COR-L47 (cell line): ENCODE measurements at places on chromosomes 13 and 19.

DNA sequence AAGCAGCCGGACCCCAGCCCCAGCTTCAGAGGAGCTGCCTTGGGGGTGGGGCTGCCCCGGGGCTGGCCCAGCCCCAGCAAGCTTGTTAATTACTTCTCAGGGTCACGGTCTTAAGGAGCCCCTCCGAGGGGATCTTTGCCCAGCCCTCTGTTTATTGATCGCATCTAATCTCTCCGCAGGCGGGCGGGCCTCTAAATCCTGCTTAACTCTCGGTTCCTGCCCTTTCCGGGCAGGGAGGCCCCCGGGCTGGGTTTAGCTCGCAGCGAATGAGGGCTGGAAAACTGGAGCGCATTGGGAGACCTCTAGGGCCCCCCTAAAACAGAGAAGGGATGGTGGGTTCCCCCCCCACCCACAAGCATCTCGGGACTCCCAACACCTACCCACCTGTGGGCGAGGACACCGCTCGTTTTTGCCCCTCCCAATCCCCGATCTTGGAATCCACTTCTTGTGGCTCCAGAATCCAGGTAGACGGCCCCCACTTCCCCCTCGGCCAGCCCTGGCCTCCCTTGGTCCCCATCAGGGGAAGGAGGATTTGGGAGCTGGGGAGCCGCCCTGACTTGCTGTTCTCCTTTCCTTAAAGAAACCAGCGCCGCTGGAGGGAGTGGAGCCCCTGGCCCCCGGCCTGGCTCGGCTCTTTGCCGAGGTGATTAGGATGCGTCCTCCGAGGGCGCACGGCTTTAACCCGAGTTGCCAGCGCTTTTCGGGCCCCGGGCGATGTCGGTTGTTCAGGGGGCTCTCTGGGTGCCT, 59.5 kb upstream of the ADGRL1 start:
- DNase-seq, result no peak

- DNase-seq, result peak; percentile 30
Measured at GRCh38 chr13:38637576-38637975, 49.3 kb upstream of the FREM2 start.

- no peak for DNase-seq
Measured at GRCh38 chr13:78719367-78719766, 60.4 kb upstream of the OBI1 start.

GRCh38 chr19:14310055-14310454, 71.2 kb upstream of the ADGRE5 start:
- no peak for DNase-seq

DNA sequence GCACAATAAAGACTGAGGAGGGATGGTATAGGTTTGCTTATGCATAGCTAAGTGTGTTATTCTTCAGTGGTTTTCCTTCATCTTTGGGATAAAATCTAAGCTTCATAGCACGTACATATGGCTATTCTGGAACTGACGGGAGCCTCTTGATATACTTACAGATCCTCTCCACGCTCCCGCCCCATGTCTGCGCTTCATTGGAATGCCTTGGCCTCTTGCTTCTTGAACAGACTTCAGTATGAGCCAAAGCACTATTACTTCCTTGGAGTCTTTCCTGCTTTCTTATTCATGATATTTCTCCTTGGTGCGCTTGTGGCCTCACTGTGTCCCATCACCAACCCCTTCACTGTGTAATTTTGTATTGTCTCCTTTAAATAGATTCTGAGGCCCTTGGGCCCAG, 111.1 kb upstream of the RNF113B start:
- no peak for DNase-seq

DNA sequence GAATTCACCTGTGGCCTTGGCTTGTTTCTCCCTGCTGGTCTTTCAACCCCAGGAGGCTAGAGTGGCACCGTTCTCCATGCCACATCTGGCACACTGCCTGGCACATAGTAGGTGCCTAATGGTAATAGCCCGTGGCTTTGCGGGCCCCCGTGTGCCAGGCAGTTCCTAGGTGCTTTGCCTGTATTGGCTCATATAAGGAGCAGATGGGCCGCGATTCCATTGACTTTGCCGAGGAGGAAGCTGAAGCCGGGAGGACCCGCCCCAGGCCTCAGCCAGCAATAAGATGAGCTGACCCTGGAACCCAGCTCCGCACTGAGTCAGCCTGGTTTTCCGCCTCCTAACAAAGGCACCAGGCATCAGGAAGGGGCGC, 807 bp downstream of the PGLYRP1 start:
- DNase-seq, result no peak

- DNase-seq, result peak; percentile 47
Measured at GRCh38 chr19:45809643-45810159, 5.4 kb downstream of the RSPH6A start.
